Spinal cord (tissue), 10 donors: ENCODE measurements at places on chromosomes 11 and 22.

- peak; percentile 61 for DNase-seq
Observed at GRCh38 chr11:63871962-63872799, 33.3 kb downstream of the MARK2 start.

- DNase-seq: no peak
Observed at GRCh38 chr11:124917115-124917637, 1.9 kb upstream of the HEPN1 start.

DNA sequence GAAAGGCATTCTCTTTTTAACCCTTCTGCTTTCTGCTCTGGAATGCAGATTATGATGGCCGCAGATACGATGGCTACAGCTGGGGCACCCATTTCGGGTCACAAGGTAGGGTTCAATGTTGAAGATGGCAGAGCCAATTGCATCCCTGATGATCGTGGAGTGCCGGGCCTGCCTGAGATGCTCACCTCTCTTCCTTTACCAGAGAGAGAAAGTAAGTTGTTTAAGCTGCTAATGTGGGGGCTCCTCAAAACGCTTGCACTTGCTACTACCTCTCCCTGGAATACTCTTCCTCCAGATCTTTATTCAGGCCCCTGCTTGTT lies 50.8 kb upstream of the PRDM11 start:
- DNase-seq: no peak

- peak; percentile 7 for DNase-seq
Observed at GRCh38 chr11:74417379-74417804, 19.2 kb upstream of the PGM2L1 start.

GRCh38 chr11:81772166-81772565 lies 961.5 kb downstream of the FAM181B start:
- peak; percentile 52 for DNase-seq
